ENCODE measurements at places on chromosomes 5 and 9. TPM values are rescaled to one million over a fixed set of nuclear protein-coding genes. Genes with fewer than 3 reads are reported as not detected.

Gene FAM78A
- polyA plus RNA-seq: 3.7 TPM

Gene ENTREP1
- 3.1 TPM for polyA plus RNA-seq

Gene LRRC70
- polyA plus RNA-seq: 5.7 TPM

Gene BTNL3
- polyA plus RNA-seq: 0.09 TPM

Gene GLDC
- polyA plus RNA-seq: 21.6 TPM

Gene ZFP2
- polyA plus RNA-seq: 7.7 TPM

Gene CCDC192
- 1.2 TPM for polyA plus RNA-seq

DNA sequence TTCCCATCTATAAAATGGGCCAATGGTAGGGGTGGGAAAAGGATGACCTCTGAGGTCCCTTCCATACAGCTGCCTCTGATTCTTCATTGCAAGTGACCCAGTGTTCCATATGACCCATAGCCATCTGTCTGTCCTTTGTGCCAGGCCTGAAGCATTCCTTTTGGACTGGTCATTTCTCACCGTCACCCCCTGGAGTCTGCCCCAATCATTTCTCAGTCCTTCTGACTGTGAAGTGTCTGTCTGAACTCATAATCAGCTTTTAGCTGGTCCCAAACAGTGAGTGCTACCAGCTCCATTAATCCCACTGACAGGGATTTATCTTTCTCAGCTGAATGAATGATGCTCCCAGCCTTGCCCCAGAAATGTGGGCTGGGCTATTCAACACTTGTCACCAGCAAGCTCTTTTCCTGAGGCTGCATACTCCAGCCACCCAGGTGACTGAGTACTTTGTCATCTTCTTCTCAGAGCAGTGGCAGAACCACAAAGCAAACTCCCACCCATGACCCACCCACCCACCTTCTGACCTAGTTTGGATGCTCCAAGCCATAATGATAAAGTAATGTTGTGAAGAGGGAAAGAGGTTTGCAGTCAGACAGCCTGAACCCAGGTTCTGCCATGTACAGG is 37.4 kb downstream of the KCNIP1 start:
- no peak for DNase-seq

DNA sequence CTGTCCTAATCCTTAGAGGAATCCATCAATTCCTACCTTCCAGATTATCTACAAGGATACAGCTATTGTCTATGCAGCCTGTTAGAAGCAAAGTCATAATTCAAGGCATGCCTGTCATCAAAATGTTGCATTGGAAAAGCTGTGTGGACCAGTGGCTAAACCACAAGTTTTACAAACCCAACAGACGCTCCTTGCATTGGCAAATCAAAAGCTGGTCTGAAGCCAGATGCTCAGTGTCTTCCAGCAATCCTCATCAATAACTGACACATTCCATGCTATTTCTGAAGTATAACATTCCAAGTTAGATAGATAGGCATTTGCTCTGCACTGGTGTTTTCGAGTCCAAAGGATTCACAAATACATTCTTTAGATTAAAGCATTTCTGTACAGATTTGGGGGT is 213.6 kb downstream of the EBF1 start:
- DNase-seq: no peak

DNA sequence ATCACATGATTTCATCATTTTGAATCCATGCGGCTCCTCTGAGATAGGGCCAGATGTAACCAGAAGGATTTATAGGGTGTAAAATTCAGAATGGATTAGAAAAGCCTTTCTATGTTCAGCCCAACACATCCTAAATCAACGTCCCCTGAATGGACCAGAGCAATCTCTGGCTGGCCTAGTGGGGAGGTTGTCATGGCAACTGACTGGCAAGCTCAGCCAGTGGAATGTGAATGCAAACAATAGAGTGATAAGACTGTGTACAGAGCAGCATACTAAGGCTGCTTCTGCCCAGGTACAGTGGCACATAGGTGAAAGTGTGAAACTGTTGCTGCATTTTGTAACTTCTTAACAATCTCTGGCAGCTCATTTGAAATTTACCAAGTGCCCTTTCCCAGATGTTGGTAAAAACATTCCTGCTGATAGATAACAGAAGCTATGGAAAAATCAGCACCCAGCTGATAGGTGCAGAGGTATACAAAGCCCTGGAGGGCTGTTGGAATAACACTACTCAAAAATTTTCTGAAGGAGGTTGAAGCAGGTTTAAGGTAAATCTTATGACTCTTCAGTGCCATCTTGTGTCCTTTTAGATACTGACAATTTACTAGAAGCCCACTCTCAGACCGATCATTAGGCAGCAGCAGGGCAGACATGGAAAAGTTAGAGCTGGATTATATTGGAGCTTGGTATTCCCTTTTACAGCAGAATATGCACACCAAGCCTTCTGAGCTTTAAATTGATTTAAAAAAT is 267.2 kb downstream of the RAB3C start:
- DNase-seq: peak; percentile 54

- peak; percentile 49 for DNase-seq
Observed at GRCh38 chr9:7266911-7267595, 509.3 kb downstream of the KDM4C start.

GRCh38 chr5:5644249-5644648 is 221.8 kb downstream of the ICE1 start:
- no peak for DNase-seq

DNA sequence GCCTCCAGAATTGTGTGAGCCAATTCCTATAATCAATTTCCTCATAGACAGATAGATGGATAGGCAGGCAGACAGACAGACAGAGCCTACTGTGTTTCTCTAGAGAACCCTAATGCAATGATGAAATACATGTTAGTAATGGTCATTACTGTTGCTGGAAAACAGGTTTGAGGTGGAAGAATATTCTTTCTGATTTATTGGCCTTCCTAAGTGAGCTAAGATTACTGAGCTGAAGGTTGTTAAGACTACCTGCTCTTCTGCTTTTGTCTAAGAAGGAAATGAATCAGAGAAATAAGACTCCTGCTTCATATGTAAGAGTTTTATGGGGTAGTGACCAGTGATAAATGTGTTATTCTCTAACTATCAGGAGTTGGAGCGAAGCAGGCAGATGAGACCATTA is 219.9 kb downstream of the ELAVL2 start:
- no peak for DNase-seq

- peak; percentile 8 for DNase-seq
Observed at GRCh38 chr5:40383749-40384651, 295.7 kb upstream of the PTGER4 start.

- no peak for DNase-seq
Observed at GRCh38 chr5:14463629-14464028, 118.0 kb upstream of the OTULINL start.

DNA sequence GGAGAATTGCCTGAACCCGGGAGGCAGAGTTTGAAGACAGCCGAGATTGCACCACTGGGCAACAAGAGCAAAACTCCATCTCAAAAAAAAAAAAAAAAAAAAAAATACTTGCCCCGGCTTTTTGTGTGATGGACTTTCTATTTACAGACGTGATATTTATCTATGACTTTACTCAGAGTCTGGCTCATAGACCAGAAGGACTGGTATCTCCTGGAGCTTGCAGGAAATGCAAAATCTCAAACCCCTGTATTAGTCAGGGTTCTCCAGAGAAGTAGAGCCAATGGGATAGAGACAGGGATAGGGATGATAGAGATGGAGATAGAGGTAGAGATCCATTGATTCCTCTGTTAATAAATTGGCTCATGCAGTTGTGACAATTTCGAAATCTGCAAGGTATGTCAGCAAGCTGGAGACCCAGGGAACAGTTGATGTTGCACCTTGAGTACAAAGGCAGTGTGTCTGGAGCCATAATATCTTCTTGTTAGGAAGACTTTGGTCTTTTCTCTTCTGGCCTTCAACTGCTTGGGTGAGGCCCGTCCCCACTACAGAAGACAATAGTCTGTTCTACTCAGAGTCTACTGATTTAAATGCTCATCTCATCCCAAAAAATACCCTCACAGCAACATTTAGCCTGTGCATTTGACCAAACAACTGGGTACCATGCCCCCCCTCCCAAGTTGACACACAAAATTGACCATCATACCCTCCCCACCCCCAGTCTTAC is 195.4 kb upstream of the MSX2 start:
- no peak for DNase-seq

DNA sequence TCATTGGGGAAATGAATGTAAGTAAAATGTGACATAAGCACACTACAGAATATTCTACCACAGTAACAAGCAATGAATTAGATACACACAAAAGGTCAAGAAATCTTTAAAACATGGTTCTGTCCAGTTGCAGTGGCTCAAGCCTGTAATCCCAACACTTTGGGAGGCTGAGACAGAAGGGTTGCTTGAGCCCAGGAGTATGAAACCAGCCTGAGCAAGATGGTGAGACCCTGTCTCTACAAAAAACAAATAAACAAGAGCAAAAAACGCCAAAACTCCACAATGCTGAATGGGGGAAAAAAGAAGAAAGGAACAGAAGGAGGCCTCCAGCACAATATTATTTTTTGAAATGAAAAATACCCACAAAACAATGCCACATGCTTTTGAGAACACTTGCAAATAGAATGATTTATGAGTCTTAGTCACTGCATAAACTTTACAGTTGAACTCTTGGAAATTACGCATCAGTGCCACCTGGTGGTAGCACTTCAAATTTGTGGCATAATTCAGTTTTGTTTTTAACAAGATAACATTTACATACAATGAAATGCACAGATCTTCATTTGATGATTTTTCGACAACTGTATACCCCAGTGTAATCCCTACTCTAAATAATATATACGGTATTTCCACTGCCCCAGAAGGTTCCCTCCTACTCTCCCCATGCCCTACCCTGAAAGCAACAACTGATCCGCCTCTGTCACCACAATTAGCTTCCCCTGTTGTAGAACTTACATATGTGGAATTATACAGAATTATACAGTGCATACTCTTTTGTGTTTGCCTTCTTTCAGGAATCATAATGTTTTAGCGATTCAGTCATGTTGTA is 14.4 kb upstream of the SPINK4 start:
- DNase-seq: peak; percentile 72

- no peak for DNase-seq
Observed at GRCh38 chr9:119758241-119758640, 389.0 kb upstream of the BRINP1 start.
